Hepatocyte (in vitro differentiated cells): ENCODE measurements at places on chromosomes 16 and 17.
A peak's percentile ranks its signal among the peaks of the same experiment; 100 is the strongest.

DNA sequence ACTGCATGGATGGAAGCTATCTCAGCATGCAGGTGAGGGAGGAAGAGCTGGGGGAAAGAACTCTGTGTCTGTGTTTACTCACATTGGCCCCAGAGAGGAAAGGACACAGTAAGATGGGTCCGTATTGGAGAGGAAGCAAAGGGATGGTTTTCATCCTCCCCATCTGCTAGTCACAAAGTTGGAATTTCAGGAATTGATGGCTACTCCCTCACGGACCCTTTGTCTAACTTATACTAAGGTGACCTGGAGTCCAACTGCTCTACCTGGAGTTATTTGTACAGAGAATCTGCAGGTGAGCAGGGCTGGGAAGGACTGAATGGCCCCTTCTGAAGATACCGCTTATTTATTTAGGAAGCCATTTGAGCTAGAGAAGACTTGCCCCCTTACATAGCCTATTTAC, 55.1 kb downstream of the WNT3 start:
- H3K4me3 ChIP-seq = no peak overlapping the region
- DNase-seq = no peak
- no peaks in the 10 kb centered on the region for H3K27me3 ChIP-seq
- H3K4me1 ChIP-seq = no peaks in the 10 kb centered on the region
- no peaks in the 10 kb centered on the region for H3K36me3 ChIP-seq

- no peak for DNase-seq
- no peaks in the 10 kb centered on the region for H3K36me3 ChIP-seq
- no peak overlapping the region for H3K4me3 ChIP-seq
- no peak overlapping the region for H3K27ac ChIP-seq
- peaks cover 100% of the 10 kb centered on the region for H3K27me3 ChIP-seq
- H3K4me1 ChIP-seq = no peaks in the 10 kb centered on the region
These were observed 19.2 kb upstream of the HOXB13 start for GRCh38 chr17:48747445-48748363.

GRCh38 chr17:38545531-38546225, 60.1 kb downstream of the SRCIN1 start:
- no peaks in the 10 kb centered on the region for H3K36me3 ChIP-seq
- H3K4me3 ChIP-seq = no peak overlapping the region

GRCh38 chr16:922051-922450, 48.7 kb downstream of the LMF1 start:
- H3K4me1 ChIP-seq = peaks cover 14% of the 10 kb centered on the region
- H3K36me3 ChIP-seq = no peaks in the 10 kb centered on the region
- H3K27me3 ChIP-seq = no peaks in the 10 kb centered on the region
- DNase-seq = no peak
- H3K4me3 ChIP-seq = no peak overlapping the region

DNA sequence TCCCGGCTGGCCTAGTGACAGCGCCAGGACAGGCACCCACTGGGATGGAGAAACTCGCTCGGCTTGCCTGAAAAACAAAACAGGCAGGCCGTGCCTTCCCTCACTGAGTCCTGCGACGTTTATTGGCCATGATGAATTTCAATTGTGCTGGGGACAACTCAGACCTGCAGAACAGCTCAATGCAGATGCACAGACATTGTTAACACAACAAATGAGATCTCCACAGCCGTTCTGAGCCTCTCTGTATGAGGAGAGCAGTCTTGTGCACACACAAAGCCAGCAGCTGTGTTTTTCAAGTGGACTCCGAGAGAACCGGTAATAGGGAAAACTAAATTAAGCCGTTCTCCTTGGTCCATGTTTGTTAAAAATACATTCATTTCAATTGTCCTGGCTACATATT, 15.9 kb downstream of the SHISA6 start:
- no peaks in the 10 kb centered on the region for H3K4me1 ChIP-seq
- no peaks in the 10 kb centered on the region for H3K27me3 ChIP-seq
- H3K4me3 ChIP-seq = no peak overlapping the region
- no peaks in the 10 kb centered on the region for H3K36me3 ChIP-seq
- DNase-seq = no peak

DNA sequence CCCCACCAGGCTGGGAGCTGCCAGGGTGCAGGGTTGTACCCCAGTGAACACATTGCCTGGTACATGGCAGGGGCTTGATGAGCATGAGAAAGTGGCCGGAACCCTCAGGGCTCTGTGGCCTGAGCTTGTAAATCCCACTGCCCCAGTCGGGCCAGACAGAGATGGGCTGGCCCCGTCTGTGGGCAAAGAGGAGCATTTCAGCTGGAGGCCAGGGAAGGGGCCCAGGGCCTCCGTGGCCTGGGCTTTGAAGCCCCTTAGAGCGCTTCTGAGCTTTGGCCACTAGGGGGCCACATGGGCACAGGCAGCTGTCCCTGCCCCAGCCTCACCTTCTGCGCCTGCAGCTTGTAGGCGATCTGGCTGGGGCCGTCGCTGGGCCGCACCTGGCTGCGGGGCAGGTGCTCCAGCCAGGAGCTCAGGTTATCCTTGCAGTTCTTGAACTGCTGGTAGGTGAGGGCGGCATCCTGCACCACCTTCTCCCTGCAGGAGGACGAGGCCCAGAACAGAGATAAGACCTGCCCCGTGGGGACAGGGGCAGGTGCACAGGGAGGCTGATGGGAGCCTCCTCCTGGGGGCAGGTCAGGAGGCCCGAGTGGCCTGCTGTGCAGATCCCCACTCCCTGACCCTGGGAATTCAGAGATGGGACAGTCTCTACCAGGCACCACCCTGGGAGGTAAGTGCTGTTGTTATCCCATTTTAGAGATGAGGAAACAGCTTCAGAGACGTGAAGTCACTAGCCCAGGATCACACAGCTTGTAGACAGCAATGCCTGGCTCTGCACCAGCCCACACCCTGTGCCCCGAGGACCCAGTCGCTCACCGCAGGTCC, 12.8 kb downstream of the EVPL start:
- H3K4me3 ChIP-seq = no peak overlapping the region
- no peaks in the 10 kb centered on the region for H3K27me3 ChIP-seq
- peaks cover 7% of the 10 kb centered on the region for H3K4me1 ChIP-seq
- H3K27ac ChIP-seq = no peak overlapping the region

GRCh38 chr16:49356728-49357488, 16.7 kb upstream of the C16orf78 start:
- no peak for DNase-seq
- no peaks in the 10 kb centered on the region for H3K27me3 ChIP-seq
- no peaks in the 10 kb centered on the region for H3K4me1 ChIP-seq

DNA sequence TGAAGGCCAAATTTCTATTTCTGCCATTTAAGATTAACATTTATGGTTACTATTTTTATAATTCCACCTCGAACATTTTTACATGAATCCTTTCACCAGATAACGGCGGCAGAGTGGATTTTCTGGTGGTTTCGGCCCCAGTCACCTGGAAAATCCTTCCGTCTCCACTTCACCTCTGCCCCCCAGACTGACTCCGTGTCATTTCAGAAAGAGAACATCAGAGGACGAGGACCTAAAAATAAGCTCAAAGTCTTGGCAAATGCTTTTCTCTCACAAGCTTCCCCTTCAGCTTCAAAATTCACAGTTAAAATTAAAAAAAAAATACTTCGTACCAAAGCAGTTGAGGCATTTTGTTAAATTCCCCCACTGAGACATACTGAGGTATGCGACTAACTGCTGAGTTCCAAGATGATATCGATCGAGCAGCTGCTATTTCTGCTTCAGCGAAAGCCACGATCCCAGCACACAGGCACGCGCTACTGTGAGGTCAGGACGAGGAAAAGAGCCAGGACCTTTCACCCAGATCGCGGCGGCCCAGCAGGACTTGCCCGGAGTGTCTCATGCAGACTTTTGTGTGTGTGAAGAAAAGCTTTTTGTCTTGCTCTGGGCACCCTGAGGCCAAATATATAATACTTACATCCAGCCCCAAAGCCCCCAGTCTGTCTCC, 36.8 kb downstream of the ASPA start:
- no peaks in the 10 kb centered on the region for H3K36me3 ChIP-seq
- no peaks in the 10 kb centered on the region for H3K4me1 ChIP-seq
- DNase-seq = no peak
- no peak overlapping the region for H3K4me3 ChIP-seq

GRCh38 chr16:85182774-85183173, 70.5 kb upstream of the CIBAR2 start:
- no peaks in the 10 kb centered on the region for H3K36me3 ChIP-seq
- peaks cover 11% of the 10 kb centered on the region for H3K4me1 ChIP-seq
- no peak overlapping the region for H3K27ac ChIP-seq
- no peak for DNase-seq
- no peak overlapping the region for H3K4me3 ChIP-seq
- H3K27me3 ChIP-seq = no peaks in the 10 kb centered on the region

DNA sequence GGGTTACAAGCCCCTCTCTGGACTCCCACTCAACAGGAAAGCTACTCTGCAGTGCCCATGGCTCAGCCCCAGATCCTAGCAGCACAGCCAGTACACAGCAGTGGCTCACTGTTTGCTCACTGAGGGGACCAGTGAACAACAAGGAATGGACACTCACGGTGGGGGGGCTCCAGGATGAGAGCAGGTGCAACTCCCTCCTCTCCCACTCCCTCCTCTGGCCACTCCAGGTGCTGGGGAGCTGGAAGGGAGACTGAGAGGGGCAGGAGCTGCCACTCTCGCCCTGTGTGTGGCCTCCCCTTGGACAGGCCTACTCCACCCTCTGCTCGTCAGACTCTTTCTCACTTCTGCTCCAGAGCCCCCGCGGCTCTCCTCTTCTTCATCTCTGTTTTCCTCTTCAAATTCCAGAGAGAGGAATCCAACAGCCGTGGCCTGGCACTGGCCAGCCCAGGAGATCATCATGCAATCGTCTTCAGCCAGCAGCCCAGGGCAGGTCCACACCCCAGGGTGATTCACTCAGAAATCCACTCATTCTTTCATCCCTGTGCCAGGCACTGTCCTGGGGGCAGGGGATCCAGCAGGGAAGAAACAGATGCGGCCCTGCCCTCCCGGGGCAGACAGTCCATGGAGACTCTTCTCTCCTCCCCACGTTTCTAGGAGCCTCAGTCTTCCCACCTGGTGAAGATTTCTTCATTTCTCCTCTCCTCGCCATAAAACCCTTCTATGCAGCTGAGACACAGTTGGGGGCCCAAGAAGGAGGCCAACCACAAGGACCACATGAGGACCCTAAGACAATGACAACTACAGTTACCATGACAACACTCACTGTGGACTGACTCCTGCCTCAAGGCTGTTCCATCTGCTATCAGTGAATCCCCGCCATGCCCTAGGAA, 30.7 kb downstream of the CFAP20 start:
- no peak overlapping the region for H3K4me3 ChIP-seq
- no peaks in the 10 kb centered on the region for H3K27me3 ChIP-seq
- H3K27ac ChIP-seq = peak overlapping the region; percentile 33
- no peaks in the 10 kb centered on the region for H3K4me1 ChIP-seq

DNA sequence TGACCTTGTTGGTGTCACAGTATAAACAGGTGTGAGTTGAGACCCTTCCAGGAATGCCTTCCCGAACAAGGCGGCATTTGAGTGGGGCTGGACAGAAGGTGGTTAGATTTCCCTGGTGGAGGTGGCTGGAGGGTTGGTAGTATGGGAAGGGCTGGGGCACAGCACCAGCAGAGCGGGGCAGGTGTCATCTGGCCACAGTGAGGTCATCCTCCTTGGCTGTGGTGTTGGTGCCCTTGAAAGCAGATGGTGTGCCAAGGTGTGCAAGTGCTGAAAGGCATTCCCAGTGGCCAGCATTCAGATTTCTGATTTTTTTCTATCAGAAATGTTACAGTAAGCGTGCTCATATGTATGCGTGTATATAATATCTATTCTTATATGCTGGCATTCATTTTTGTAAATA, 126.6 kb downstream of the LAT start:
- H3K36me3 ChIP-seq = no peaks in the 10 kb centered on the region
- H3K4me1 ChIP-seq = peaks cover 13% of the 10 kb centered on the region
- H3K4me3 ChIP-seq = no peak overlapping the region

DNA sequence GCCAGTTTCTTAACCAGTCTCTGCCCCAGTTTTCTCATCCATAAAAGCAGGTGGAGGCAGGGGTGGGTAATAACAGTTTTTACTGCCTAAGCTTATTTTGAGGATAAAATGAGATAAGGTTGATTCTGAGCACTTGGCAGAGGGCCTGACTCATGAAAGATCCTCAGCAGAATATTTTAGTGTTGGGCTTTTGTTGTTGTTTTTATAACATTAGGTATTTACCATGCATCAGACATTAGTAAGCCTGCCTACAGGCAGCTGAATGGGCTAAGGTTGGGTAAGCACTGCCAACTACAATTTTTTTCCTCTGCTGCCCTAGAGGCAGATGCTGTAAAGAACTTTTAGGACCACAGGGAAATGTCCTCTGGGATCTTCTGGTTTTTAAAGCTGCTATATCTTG, 43.1 kb downstream of the SCNN1G start:
- no peaks in the 10 kb centered on the region for H3K4me1 ChIP-seq
- H3K4me3 ChIP-seq = no peak overlapping the region
- no peaks in the 10 kb centered on the region for H3K36me3 ChIP-seq
- peaks cover 3% of the 10 kb centered on the region for H3K27me3 ChIP-seq
- no peak overlapping the region for H3K27ac ChIP-seq

- H3K27me3 ChIP-seq = peaks cover 18% of the 10 kb centered on the region
- no peak overlapping the region for H3K4me3 ChIP-seq
- H3K27ac ChIP-seq = no peak overlapping the region
- no peak for DNase-seq
- no peaks in the 10 kb centered on the region for H3K36me3 ChIP-seq
These were observed 18.9 kb downstream of the IKZF3 start for GRCh38 chr17:39845052-39845846.

DNA sequence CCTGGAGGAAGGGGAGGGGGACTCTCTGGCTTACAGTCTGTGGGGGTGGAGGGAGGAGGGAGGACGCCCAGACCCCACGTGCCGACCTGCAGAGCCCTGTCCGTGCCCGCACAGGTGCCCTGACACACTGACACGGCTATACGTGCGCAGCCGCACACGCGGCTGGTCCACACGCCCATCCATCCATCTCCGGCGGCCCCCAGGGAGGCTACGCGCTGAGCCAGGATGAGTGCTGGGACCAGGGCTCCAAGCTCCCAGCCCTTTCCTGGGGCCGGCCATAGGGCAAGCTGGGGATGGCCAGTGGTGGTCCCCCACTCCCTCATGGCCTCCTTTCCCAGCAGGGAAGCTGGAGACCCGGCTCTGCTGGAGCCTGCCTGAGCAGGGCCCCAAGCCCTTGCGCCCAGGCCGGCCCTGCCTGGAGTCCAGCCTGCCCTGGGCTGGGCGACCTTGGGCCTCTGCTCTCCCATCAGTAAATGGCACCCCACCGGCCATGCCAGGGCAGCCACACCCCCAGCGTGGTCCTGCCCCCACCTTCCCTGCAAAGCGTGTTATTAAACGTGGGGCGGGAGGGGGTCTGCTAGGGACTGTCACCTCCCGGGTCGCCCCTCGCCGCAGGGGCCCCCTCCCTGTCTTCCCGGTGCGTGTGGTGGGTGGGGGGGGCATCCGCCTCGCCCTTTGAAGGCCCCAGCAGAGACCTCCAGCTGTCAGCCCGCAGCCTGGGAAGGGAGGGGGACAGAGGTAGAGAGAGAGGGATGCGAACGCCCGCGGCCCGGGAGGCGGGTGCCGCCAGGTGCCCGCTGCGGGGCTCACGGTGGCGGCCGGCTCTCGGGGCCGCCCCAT, 863 bp downstream of the CASKIN1 start:
- peak overlapping the region; percentile 36 for H3K4me3 ChIP-seq
- H3K27ac ChIP-seq = no peak overlapping the region
- H3K36me3 ChIP-seq = no peaks in the 10 kb centered on the region
- DNase-seq = no peak
- H3K4me1 ChIP-seq = peaks cover 10% of the 10 kb centered on the region
